ACHN (cell line): ENCODE measurements at places on chromosomes 7 and 10.
A peak's percentile ranks its signal among the peaks of the same experiment; 100 is the strongest.

DNA sequence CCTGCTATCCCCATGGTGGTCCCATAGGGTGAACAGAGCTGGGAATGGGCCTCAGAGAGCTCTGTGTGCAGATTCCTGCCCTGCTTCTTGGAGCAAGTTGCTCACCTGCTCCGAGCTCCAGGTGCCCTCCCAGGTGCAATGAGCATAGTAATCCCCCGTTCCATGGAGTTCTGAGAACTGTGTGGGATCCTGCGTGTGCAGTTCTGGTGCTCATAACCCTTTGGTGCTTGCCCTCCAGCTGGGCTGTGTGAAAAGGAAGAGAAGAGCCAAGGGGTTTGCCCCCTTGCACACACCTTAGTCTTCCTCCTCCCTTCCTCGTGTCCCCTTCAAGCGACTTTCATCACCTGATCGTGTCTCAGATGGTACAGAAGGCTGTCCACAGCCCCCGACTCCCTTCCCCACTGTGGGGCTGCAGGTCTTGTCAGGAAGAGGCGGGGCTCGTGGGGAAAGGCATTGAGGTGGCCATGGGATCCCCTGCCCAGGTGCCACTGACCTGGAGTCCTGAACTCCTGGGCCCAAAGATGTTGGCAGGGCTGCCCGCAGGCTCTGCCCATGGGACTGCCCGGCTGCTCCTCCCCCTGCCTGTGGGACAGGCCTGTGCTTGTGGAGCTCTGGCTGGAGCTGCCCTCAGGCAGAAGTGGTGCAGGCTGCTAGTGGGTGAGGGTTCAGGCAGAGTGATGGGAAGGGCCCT is 21.9 kb upstream of the ZNF488 start:
- DNase-seq, result peak; percentile 38

GRCh38 chr10:104297697-104298660 is 29.0 kb downstream of the GSTO2 start:
- no peak for DNase-seq

- no peak for DNase-seq
Measured at GRCh38 chr7:13028036-13028824, 340.8 kb downstream of the ARL4A start.

DNA sequence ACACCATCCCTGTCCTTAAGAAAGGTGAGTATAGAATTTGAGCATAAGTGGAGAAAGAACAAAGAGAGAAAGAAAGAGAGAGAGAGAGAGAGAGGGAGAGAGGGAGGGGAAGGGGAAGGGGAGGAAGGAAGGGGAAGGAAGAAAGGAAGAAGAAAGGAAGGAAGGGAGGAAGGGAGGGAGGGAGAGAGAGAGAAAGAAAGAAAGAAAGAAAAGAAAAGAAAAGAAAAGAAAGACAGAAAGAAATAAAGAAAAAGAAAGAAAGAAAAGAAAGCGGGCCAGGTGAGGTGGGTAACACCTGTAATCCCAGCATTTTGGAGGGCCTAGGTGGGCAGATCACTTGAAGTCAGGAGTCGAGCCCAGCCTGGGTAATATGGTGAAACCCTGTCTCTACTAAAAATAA is 19.9 kb downstream of the CCL24 start:
- no peak for DNase-seq

GRCh38 chr7:94382132-94382531 is 12.6 kb upstream of the COL1A2 start:
- no peak for DNase-seq

DNA sequence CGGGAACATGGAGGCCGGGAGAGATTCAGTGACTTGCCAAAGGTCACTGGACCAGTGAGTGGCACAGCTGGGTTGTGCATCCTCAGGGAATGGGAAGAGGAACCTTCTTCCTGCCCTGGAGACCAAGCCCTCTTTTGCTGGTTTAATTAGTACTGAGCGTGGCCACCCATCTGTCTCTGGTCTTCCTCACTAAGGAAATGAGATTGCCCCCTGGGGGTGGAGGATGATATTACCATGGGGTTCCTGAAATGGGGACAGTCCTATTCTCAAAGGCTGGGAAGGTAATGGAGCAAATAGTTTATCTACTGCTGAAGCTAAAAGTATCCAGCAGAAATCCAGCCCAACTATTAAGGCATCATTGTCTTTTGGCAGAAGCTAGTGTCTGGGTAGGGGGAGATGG is 98.6 kb upstream of the FGFR2 start:
- peak; percentile 43 for DNase-seq

DNA sequence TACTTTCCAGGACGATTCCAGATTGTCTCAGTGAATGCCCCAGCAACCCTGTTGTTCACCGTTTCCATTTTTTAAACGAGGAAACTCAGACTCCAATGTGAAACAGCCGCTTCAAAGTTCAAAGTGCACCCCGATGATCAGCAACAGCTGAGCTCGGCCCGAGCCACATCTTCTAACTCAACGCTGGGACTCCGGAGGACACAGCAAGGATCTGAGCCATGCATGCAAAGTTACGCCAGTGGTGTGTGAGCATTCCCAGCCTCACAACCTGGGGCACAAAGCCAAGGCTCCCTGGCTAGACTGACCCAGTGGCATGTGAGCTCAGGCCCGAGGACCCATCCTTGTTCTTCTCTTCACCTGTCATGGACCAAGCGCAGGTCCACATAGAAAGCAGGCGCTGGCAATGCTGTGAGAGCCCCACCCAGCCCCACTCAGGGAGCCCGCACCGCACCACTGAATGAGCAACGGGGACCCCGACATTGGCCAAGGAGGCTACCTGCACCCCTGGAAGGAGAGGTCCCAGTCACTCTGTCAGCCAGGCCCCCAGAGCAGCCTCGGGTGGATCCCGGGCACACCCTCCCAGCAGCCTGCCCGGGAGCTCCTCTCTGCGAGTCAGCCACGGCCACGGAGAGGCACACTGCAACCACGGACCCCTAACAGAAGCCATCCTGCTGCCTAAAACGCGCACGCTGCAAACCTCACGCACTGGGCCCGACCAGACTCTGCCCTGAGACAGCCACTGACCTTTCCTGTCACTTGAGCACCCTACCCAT is 82.9 kb downstream of the MAD1L1 start:
- DNase-seq, result no peak

GRCh38 chr10:75531571-75532031 is 100.2 kb downstream of the LRMDA start:
- peak; percentile 54 for DNase-seq

DNA sequence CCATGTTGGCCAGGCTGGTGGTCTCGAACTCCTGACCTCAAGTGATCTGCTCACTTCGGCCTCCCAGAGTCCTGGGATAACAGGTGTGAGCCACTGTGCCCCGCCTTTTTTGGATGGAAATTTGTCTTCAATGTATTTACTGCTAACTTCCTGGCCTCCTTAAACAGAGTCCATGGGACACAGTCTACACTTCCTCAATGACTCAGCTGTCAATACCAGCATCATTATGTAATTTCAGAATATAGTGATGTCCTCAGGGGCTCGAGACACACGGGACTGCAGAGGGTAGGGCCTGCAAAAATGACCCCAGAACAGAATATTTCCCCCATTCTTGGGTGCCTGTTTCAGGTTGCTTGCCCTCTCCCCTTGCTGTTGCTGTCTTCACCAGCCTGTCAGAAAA is 31.1 kb downstream of the CAMK2G start:
- no peak for DNase-seq

DNA sequence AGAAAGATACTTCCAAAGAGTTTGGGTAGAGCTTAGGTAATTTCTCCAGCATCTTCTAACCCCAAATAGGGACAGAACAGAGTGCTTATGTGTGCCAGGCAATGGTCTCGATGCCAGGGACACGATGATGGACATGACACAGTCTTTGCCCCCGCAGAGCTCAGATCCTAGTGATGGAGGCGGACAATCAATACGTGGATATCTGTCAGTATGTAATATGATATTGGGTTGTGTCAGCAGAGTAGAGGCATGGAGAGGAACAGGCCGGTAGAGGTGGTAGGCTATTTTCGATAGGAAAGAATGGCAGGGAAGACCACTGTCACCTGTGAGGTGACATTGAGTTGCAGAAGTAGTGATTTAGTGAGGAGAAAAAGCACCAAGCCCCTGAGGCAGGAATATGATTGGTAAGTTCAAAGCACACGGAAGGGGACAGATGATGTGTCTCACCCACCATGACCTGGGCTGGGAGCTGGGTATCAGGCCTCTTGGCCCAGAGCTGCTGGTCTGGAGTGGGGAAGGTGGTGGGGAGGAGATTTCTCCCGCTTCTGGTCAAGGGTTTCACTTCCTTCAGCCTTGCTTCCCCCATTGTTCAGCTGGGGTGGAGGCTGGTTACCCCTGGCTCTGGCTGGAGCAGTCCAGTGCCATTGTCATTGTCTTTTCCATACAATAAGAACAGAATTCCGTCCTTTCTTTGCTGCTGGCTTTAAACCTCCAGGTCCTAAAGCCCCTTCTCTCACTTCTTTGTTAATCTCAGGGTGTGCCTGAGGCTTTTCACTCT is 36.0 kb upstream of the SRGN start:
- no peak for DNase-seq
